Kidney tubule cell (primary cell): ENCODE measurements at places on chromosomes 13 and 19.
A peak's percentile ranks its signal among the peaks of the same experiment; 100 is the strongest.

DNA sequence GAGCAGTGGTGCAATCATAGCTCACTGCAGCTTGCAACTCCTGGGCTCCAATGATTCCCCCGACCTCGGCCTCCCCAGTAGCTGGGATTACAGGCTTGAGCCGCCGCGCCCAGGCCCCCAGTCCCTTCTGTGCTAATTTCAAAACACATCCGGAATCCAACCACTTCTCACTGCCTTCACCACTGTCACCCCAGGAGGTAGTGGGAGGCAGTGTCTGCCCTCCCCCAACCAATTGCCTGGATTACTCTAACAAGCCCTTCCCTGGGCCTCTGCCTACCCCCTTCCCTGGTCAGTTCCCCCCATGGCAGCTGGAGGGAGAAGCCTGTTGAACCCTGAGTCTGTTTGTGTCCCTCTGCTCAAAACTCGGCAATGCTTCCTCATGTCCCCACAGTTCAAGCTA is 2.3 kb downstream of the PRAM1 start:
- DNase-seq = no peak

GRCh38 chr13:102679449-102680132 is 15.3 kb downstream of the METTL21C start:
- DNase-seq = no peak

DNA sequence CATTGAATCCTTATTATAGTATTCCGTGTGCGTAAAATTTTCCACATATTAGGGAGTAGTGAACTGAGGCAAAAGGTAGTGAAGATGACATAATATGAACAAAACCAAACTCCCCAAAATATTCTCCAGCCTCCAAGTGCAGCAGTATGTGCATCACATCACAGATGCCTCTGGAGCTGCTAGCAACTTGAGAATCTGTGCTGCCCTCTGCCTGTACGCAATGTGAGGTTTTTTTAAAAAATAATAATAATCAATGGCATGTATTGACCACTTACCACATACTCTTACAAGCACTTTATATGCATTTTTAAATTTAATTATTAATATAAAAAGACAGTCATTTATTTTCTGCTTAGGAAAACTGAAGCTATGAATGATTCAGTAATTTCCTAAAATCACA is 583.0 kb upstream of the SPRY2 start:
- no peak for DNase-seq

- DNase-seq = peak; percentile 78
Observed at GRCh38 chr13:68190818-68191217, 960.7 kb upstream of the PCDH9 start.

DNA sequence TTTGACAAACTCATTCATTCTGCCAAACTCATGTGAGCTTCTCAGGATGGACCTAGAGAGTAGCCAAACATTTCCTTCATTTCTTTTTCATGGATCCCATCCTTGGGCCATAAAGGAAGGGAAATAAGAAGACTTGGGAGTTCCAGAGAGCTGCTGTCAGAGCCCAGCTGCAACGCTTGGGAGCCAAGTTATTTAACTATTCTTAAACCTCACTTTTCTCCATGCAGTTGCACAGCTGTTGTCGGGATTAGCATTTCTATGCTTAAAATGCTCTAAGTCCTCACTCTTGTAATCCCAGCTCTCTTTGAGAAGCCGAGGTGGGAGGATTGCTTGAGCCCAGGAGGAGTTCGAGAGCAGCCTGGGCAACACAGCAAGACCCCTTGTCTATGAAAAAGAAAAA is 11.7 kb upstream of the CASP14 start:
- DNase-seq = no peak

DNA sequence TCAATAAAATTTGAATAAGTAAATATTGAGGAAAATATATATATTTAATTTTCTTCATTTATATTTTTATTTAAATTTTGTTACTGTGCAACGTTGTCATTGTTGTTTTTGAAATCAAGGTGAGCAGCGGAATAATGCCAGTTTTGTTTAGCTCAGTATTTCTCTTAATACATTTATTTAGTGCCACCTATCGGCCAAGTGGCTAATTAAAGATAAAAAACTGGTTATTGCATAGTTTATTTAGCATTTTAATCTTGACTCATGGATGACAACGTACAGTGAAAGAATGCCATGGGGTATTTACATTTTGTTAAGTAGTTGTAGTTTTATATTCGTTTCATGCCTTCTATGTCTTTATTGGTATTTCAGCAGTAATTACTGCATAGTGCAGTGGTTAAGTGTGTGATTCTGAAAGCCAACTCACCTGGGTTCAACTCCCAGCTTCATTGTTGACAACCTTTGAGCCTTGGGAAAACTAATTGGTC is 265.9 kb downstream of the MYO16 start:
- DNase-seq = peak; percentile 63

DNA sequence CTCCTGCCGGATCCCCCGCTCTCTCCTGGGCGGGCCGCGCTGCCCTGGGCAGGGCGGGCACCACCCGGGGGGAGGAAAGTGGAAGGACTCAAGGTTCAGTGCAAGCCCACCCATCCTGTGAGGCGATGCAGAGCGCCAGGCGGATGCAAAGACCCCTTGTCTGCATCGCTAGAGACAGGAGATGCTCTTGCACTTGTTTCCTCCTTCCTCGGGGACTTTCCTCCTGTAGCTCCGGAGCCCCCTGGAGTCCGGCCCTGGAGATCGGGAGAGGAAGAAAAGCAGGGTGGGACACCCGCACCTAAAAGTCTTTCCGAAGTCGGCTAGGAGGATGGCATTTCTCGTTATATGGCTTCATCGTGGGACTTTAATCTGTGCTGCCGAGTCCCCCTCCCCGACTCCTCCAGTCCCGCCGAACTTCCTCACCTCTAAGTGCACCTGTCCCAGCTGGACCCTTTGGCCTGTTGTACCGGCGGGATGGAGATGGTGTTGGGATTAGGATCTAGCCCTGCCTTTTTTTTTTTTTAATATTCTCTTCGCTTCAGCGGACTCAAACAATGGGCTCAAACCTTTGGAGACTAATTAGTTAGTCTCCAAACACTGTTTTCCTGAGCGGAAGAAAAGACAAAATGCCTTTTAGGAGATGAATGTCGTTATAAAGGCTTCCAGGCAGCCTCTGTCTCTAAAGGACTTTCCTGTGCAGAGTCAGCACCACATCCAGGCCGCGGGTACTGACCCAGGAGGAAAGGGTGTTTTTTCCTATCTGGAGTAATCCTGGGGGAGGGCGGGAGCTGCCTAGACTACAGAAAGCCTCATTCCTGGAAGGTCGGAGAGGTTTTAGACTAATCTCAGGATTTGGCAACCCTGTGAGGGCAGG is 725 bp downstream of the FAM124A start:
- no peak for DNase-seq

DNA sequence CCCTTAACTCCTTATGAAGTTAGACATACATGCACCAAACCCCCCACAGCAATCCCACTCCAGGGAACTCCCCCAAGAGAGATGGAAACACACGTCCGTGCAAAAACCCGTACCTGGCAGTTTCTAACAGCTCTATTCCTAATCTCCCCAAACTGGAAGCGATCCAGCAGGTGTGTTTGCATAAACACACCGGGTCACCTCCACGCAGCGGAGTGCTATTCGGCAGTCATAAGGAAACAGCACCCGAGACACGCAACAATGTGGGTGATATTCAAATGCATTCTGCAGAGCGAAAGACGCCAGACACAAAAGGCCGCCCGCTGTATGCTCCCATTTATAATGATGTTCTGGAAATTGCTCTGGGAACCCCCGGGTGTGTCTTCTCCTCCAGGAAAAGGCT is 6.8 kb upstream of the ZNRF4 start:
- DNase-seq = no peak

DNA sequence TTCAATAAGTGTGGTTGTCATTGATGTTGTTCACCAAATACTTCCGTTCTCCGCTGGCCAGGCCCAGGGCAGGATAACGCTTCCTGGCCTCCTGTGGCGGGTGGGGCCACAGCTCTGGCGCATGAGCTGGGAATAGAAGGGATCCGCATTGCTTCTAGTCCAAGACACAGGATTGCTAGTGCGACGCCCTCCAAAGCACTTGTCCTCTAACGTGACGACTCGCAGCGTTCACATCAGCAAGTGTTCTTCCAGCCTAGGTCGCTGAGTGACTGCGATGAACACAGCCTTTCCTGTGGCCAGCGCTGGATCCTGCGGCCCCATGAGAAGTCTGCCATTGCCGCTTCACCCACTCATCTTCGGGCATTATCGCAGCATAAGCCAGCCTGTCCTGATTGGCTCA is 39.4 kb downstream of the VSTM2B start:
- DNase-seq = no peak

GRCh38 chr19:48443256-48443655 is 2.5 kb upstream of the GRWD1 start:
- DNase-seq = no peak

- peak; percentile 15 for DNase-seq
Observed at GRCh38 chr19:4814625-4815425, 16.7 kb downstream of the TICAM1 start.

- no peak for DNase-seq
Observed at GRCh38 chr19:27775395-27775794, 1437.6 kb downstream of the UQCRFS1 start.

DNA sequence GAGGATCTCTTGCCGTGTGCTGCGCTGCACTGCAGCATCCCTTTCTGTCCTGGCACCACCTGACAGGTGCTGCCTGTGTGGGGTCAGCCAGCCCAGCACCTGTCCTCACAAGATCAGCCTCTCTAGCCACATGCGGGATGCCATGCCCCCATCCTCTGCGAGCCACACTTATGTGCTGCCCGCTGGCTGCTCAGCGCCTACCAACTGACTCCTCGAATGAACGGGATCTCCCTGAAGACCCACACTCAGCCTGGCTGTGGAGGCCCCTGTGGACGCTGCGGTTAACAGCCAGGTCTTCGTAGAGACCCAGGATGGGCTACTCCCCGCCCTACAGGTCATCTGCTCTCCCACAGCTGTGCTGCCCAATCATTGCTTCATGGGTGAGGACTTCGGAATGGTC is 106.1 kb downstream of the DOCK9 start:
- DNase-seq = no peak

DNA sequence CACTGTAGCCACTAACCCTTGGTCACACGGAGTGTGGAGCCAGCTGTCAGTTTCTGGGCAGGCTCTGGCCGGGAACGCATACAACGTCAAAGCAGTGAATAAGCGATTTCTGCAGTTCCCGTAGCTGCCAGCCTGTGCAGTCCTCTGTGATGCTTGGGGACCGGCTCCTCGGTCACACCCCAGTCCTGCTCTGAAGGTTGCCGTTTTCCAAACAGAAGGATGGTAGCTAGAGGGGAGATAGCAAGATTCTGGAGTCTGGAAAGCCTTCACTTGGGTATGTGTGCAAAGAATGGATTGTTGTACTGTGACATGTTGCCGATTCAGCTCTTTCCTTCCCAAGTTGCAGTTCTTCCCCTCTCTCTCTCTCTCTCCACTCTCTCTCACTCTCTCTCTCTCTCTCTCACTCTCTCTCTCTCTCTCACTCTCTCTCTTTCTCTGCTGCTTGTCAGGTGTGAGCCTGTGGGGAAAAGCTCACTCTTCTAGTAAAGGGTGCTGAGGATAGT is 38.7 kb upstream of the C1QTNF9 start:
- peak; percentile 71 for DNase-seq
